ENCODE measurements at places on chromosomes 5 and 9.

DNA sequence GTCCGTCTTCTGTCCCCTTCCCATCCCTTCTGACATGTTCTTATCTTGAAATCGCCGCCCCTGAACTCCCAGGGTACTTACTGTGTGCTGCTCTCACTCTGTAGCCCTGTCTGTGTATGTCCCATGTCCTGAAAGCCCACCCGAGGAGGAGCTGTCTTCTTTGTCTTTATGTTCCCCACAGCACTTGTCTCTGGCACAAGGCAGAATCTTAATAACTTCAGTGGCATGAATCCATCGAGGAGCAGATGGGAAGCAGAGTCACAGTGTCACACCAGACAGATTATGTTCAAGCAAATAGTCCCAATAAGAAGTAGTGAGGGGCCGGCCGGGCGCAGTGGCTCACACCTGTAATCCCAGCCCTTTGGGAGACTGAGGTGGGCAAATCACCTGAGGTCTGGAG is 29.7 kb upstream of the LTC4S start:
- no peak overlapping the region for H3K27ac ChIP-seq
- no peak for DNase-seq
- no peak overlapping the region for H3K4me3 ChIP-seq
- no peaks in the 10 kb centered on the region for H3K27me3 ChIP-seq

DNA sequence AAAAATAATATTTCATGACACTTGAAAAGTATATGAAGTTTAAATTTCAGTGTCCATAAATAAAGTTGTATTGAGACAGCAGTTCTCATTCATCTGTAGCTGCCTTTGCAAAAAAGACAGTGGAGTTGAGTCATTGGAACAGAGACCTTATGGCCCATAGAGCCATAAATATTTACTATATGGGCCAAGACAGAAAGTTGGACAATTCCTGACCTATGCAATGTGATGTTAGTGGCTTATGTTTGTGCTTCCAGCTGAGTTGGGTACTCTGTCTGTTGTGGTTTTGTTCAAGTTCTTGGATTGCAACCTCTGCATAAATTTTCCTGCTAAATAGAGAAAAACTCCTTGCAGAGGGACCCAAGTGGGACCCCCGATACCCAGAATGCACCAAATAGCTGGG is 69.8 kb downstream of the KCNIP1 start:
- no peaks in the 10 kb centered on the region for H3K4me1 ChIP-seq
- no peaks in the 10 kb centered on the region for H3K36me3 ChIP-seq
- no peak for DNase-seq
- H3K4me3 ChIP-seq, result no peak overlapping the region
- no peak overlapping the region for H3K27ac ChIP-seq

- H3K27me3 ChIP-seq, result no peaks in the 10 kb centered on the region
- no peaks in the 10 kb centered on the region for H3K4me1 ChIP-seq
- H3K27ac ChIP-seq, result no peak overlapping the region
- peak overlapping the region; percentile 51 for H3K4me3 ChIP-seq
- no peak for DNase-seq
Measured at GRCh38 chr9:76023715-76024195, 133.3 kb downstream of the PCSK5 start.

DNA sequence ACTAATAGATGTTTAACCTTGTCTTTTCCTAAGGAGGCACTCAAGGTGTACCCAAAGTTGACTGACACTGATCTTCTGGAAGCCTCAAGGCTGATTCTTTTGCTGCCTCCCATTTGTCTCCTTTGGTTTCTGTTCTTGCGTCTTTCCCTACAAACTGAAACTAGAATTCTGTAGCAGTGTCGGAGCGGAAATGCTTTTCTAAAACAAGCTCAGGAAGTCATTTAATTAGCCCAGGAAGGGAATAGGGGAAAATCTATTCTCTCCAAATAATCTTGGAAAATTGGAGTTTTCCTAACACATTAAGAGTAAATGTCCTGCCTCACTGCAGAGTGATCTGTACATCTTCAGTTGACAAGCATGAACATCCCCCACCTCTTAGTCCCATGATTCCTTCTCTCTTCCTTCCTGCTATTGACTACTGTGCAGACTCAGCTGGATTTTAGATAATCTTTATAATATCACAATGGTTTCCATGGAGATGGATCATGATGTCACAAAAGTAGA is 182.7 kb downstream of the NR3C1 start:
- peak overlapping the region; percentile 97 for H3K27ac ChIP-seq
- DNase-seq, result no peak
- peaks cover 28% of the 10 kb centered on the region for H3K36me3 ChIP-seq
- H3K27me3 ChIP-seq, result no peaks in the 10 kb centered on the region

- peaks cover 22% of the 10 kb centered on the region for H3K4me1 ChIP-seq
- H3K27ac ChIP-seq, result no peak overlapping the region
- peaks cover 16% of the 10 kb centered on the region for H3K36me3 ChIP-seq
- DNase-seq, result no peak
- no peaks in the 10 kb centered on the region for H3K27me3 ChIP-seq
Measured at GRCh38 chr9:120431268-120431667, 148.7 kb downstream of the CDK5RAP2 start.

DNA sequence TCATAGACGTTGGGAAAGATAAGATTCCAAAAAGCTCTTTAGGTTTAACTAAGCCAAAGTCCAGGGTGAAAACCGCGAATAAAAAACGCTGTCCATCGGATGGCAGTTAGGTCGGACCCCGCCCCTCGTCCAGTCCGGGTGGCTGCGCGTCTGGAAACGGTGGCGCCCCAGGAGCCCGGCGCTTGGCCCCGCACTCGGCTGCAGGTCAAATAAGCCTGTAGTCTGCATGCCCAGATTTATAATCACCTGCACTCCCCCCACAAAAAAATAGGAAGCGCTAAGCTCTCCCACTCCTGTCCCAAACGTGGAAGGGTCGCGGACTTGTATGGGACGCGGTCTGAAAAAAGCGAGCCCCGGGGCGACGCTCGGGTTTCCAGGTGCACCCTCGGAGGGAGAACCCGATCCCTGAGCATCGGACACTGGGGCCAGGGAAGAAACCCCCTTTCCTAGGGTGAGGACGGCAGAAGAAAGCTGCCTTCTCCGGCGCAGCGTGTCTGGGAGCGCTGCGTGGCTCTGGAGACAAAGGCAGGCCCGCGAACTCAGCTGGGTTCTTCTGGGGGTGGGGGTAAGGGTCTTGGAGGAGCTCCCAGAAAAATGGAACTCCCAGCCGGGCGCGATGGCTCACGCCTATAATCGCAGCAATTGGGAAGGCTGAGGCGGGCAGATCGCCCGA is 923 bp upstream of the ZBTB5 start:
- H3K36me3 ChIP-seq, result peaks cover 28% of the 10 kb centered on the region
- H3K4me3 ChIP-seq, result peak overlapping the region; percentile 93

- H3K27me3 ChIP-seq, result no peaks in the 10 kb centered on the region
- H3K4me3 ChIP-seq, result no peak overlapping the region
- peaks cover 50% of the 10 kb centered on the region for H3K36me3 ChIP-seq
- H3K27ac ChIP-seq, result peak overlapping the region; percentile 89
Measured at GRCh38 chr9:122897969-122898368, 7.2 kb downstream of the RC3H2 start.

DNA sequence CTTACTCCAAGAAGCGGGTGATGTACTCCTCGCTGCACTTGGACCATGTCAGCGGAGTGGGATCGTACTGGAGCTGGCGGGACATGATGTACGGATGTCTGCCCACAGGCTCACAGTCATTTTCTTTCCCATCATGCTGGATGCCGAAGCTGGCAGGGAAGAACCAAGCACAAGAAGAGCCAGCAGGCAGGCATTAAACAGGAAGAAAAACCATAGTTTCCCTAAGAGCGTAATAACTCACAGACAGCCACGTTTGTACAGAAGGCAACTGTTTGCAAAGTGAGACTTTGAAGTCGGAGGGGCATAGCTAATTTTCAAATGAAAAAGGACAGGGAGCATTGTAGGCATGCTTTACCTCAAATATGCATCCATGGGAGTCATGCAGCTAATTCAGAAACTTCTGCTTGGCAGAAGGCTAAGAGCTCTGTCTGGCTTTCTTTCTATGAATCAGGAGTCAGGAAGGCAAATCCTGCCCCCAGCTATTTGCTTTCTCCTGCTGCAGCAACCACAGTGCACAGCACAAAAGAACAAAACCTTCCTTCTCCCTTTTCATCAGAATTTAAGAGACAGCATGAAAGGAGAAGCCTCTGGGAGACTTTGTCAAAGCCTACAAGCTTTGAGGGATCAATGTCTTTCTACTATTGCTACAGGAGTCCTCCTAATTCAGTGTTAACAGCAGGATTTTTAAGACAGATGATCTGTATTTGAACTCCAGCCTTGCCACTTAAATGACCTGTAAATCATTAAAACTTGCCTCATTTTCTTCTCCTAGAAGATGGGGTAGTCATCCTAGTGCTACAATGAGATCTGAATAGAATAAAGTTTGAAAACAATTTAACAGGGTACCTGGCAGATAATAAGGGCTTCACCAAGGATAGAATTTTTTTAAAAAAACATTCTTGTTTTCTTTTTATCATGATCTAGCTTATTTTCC is 209.1 kb downstream of the TARS1 start:
- no peak overlapping the region for H3K27ac ChIP-seq

GRCh38 chr9:121286973-121287741 is 19.2 kb downstream of the GSN start:
- no peak overlapping the region for H3K27ac ChIP-seq
- no peak overlapping the region for H3K4me3 ChIP-seq
- no peaks in the 10 kb centered on the region for H3K27me3 ChIP-seq
- no peak for DNase-seq
- no peaks in the 10 kb centered on the region for H3K4me1 ChIP-seq

DNA sequence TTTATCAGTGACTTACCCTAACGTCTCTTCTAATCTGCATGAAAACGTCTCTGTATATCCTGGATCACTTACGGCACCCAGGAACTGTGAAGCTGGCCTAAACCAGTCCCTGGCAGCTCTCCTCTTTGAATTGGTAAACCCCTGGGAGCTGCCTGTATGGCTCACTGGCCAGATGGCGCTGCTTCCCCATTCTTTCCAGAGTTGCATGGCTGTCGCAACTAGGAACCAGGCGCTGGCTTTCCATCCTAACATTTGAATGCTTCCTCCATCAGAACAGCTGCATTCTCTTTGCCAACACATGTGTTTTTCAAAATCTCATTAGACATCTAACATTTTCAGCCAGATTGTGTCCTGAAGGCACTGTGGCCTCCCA is 8.0 kb upstream of the PCA3 start:
- DNase-seq, result no peak
- H3K36me3 ChIP-seq, result no peaks in the 10 kb centered on the region
- no peaks in the 10 kb centered on the region for H3K27me3 ChIP-seq
- no peak overlapping the region for H3K27ac ChIP-seq
- H3K4me3 ChIP-seq, result no peak overlapping the region

- peaks cover 8% of the 10 kb centered on the region for H3K27me3 ChIP-seq
- H3K4me1 ChIP-seq, result peaks cover 7% of the 10 kb centered on the region
- H3K27ac ChIP-seq, result no peak overlapping the region
- no peak for DNase-seq
- H3K36me3 ChIP-seq, result no peaks in the 10 kb centered on the region
- no peak overlapping the region for H3K4me3 ChIP-seq
Measured at GRCh38 chr5:59139695-59140094, 556.8 kb downstream of the RAB3C start.
